Caco-2 (cell line): ENCODE measurements at places on chromosomes 5 and 9. TPM values are rescaled to one million over a fixed set of nuclear protein-coding genes. Genes with fewer than 3 reads are reported as not detected.

The SERF1A gene
- 4.6 and 5.4 TPM in 2 replicates for total RNA-seq

The CHSY3 gene
- 0.32 and 0.46 TPM in 2 replicates for total RNA-seq

The GBGT1 gene
- 0.14 and 0.16 TPM in 2 replicates for total RNA-seq

- peak; percentile 51 for DNase-seq
These were observed 60.7 kb downstream of the HRH2 start for GRCh38 chr5:175718401-175719108.

GRCh38 chr5:25458628-25459027, 813.9 kb upstream of the CDH10 start:
- DNase-seq: no peak

GRCh38 chr9:79731171-79731890, 159.6 kb downstream of the TLE4 start:
- DNase-seq: no peak

DNA sequence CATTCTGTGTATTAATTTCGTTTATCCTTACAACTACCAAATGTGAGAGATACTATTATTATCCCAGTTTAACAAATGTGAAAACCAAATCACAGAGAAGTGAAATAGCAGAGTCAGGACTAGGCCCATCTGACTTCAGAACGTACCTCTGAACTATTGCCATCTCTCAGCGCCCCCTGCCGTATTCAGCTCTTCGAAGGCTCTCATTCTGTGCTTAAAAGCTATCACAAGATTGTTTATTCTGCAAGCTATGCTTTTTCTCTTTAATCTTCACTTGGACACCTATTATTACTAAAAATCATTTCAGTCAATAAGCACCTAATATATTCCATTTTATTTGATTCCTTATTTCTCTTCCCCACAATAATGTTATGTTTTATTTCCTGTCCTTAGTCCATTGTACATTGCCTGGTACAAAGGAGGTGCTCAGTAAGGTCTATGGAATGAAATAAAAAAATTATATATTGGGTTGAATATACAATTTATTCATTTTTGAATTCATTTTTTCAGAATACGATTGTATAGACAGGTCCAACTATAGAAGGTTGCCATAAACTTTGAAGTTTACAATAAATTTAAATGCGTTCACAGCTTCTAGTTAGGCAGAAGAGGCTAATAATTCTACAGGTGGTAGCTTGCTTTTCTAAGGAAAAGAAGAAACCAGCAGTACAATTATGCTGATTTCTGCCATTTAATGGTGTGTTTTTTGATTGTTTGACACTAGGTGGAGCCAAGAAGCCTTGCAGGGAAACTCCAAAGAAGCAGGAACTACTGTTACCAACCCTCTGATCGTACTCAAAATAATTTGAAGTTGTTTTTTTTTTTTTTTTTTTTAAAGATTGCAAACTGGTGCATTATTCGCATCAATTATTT, 202.2 kb upstream of the DMRTA1 start:
- peak; percentile 33 for DNase-seq

DNA sequence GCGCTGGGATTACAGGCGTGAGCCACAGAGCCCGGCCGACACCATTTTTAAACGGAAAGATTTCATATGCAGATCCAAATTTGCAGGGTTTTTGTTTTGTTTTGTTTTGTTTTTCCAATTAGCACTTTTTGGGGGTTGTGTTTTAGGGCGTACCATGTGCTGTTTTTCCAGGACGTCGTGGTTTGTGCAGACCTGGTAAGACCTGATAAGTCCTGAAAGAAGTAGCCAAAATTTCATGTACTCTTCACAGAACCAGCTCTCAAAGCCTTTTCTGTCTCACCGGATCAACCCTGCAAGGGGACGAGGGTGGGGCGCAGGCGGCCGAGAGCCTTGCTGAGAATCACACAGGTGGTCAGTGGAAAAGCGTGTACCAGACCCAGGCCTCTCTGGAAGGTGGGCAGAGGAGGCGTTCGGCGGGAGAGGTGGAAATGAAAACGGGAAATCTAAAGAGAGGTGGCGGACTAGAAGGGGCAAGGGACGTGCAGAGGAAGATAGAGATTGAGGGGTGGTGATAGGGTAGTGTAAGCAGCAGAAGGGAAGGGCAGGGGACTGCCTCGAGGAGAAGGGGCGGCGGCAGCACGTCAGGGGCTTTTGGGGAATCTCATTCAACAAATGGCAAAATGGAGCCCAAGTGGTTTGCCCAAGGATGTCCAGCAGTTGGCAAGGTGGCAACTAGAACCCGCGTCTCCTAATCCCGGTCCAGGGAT, 1.1 kb upstream of the FAF2 start:
- DNase-seq: no peak

DNA sequence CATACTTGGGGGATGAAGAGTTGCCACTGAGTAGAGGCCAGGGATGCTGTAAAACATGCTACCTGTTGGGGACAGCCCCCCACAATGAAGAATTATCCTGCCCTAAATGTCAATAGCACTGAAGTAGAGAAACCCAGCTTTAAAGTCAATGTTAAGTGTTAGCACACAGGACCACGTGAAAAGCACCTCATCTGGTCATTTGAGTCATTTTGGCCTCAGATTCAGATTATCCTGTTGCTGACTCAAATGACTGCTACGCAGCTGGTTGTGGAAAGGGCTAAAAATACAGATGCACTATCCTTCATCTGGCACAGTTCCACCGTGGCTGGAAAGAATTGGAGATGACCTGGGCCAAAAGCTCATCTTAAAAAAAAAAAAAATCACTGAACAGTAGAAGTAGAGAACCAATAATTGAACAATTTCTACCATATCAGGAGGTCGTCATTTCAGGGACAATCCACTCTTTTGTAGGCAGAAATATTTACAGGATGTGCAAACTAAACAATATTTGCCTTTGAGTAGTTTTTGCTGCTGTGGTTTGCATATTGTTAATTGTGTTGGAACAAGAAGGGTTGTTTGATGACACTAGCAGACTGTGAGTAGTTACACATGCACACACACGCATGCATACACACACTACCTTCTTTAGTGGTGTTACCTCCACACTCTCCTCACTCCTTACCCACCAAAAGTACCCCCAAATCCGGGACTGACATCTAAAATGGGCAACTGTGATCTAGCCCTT, 195.3 kb upstream of the KLF9 start:
- no peak for DNase-seq

DNA sequence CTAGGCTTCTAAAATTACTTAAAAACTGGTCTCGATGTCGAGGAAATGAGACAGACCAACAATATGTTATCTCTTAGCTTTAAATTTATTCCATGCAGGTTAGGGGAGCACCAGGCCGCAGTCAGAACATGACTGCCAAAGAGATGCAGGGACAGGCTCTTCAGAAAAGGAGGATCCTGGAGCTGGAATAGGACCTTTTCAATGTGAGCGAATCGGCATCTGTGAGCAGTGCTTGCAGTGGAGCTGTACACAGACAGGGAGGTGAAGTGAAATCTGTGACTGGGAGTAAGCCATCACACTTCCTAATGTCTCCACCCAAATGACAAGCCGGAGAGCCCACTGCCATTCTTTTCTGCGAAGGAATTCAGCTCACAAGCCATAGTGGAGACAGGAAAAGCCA, 78.2 kb downstream of the EFNA5 start:
- DNase-seq: no peak

GRCh38 chr5:24510523-24510988, 134.2 kb downstream of the CDH10 start:
- peak; percentile 14 for DNase-seq
